ELF-1 (cell line): ENCODE measurements at places on chromosomes 2 and 18.

DNA sequence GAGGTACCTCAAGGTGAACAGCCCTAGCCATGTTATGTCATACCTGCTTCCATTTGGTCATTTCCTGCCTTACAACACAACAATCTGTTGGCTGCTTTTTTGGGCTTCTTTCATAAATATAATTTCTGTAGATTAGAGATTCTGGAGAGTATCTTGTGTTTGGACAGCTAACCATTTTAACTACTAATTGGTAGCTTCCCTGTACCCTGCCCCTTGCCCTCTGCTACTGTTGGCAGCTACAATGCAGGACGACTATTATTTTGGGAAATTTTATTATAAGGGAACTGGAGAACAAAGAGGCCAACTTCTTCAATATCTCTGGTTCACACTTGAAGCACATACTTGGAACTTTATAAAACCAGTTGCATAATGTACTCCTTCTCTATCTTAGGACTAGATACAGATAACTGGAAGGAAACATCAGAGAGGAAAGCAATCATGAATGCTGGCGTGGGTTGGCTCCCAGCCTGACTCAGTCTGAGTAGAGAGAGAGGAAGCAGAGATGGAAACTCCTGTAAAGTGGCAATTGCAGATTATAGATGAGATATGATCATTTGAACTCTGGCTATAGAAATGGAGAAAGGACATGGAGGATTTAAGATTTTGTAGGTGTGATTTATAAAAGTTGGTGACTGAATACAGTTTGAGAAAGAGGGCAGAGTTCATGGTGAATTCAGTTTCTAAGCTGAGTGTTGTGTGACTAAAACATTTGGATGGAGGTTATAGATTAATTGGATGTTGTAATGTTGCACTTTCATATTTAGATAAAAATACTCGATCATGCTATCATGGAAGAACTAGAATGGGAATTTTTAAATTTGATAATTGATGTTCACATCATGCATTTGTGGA lies 74.5 kb downstream of the MDH1 start:
- DNase-seq = no peak

GRCh38 chr18:46831434-46831833 lies 74.6 kb upstream of the ST8SIA5 start:
- no peak for DNase-seq

DNA sequence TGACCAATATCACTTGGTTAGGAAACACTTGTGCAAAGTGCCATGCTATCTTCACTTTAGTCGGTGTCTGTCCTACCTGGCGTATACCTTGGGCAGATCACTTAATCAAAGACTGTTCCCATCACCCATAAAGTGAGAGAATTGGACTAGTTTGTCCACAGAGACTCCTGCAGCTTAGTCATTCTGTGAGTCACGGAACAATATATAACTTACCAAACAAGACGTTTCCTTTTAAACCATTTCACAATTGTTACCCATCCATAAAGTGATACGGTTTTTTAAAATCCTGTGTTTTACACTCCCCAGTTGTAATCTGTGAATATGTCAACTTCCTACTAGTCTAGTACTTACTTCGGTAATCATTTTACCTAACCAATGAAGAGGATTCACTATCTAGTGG lies 499.3 kb upstream of the SMIM21 start:
- no peak for DNase-seq

GRCh38 chr2:99140860-99141109 lies 722 bp upstream of the C2orf15 start:
- no peak for DNase-seq

GRCh38 chr2:96839875-96840850 lies 3.7 kb downstream of the ANKRD23 start:
- no peak for DNase-seq

- DNase-seq = no peak
Observed at GRCh38 chr2:171921970-171922229, 361 bp upstream of the HAT1 start.

DNA sequence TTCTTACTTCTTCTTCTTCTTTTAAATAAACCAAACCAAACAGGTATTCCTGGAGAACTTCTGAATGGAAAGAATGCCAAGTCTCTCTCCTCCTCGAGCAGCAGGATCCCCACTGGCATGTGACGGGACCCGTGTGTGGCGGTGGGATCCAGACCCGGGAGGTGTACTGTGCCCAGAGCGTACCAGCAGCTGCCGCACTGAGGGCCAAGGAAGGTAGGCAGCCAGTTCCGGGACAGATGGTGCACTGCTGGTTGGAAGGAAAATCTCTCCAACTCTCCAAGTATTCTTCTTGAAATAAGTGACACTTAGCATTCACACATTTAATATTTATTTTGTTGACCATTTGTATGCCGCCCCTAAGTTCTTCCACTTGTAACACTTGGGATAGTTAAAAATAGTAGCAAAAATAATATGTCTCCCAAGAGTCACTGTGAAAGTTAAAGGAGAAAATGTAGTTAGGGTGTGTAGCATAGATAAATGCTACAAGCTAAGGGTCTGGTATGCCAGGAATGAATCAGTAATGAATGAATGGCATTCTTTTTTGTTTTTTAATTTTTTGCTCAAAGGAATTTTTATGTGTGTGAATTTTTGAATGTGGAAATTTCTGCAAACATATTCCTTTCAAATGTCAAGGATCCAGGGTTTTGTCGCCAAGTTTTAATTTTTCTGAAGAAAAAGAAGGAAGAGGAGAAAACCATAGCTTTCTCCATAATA lies 349.9 kb downstream of the THSD7B start:
- DNase-seq = no peak
